ENCODE measurements at places on chromosomes 2 and 18.
A peak's percentile ranks its signal among the peaks of the same experiment; 100 is the strongest.

- no peak for DNase-seq
Measured at GRCh38 chr2:10255189-10256030, 47.3 kb upstream of the HPCAL1 start.

GRCh38 chr2:63698786-63699548 lies 110.2 kb downstream of the MDH1 start:
- no peak for DNase-seq

DNA sequence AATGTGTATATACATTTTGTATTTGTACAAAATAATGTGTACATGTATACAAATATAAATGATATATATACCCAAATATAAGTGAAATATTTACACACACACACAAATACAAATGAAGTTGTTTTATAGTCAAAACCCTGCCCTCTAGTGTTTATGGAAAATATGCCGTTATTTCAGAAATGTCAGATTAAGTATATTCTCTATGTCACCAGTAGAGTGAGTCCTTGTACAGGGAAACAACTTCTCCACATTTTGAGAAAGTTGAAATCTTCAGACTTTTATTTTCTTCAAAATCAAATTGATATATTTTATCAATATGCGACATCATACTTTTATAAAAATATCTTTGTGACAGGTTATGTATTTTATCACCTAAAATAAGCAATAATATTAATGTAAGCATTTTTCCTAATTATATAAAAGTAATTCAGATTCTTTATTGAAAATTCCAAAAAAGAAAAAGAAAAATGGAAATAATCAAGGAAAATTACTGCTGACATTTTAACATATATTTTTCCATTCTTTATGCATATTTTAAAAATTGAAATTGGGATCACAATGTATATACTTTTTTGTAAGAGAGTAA lies 22.4 kb downstream of the ARL6IP6 start:
- DNase-seq = no peak

DNA sequence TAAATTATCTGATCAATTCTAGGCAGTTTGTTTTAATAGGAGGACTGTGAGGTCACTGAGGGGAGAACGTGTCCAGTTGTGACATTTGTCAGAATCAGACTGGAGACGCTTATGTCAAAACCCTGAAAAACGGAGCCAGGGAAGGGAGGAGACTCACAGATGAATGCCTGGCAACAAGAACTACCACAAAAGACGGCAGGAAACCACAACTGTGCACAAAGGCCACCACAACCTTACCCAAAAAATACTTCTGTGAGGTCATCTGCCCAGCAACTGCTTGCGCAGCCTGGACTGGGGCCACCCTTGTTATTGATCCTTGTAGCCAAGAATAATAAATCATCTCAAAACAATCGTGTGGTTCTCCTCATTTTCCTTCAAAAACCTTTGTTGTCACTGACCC lies 173.0 kb upstream of the ALKAL2 start:
- peak; percentile 13 for DNase-seq

DNA sequence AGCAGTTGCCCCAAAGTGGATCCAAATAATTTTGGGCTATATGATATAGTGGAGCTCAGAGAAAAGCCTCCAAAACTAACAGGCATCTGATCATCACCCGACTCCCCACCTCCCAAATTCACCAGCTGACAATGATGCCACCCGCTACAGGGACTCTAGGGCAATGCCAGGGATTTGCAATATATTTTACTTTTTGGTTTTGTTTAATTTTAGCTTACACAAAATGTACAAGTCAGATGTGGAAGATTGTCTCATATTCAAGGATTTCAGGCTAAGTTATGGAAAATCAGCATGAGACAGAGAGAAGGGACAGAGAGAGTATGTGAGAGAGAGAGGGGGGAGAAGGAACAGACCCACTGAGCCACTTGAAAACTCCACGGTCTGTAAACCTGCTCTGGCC lies 187.4 kb downstream of the TMEM247 start:
- no peak for DNase-seq

- no peak for DNase-seq
Measured at GRCh38 chr18:34223893-34224422, 755 bp downstream of the NOL4 start.

DNA sequence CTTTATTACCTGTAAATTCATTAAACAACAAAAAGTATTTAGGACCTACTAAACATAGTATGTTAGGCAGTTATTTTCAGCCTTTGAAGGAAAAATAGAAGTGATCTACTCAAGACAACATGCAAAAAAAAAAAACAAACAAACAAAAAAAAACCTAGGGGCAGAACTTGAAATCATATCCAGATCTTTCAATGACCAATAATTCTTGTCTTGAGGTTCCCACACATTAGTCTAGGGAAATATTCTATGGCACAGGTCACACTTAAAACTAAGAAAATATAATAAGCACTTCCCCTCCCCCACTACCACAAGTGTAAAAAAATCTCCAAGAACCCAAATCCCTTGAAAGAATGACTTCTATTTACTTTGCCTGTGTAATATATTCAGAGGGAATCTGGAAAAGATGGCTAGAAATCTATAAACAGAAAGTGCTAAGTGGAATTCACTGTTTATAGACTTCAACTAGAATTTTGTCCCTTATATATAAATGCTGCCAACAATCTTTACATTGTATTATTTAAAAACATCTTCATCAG lies 3.5 kb downstream of the PELI1 start:
- no peak for DNase-seq

- DNase-seq = no peak
Measured at GRCh38 chr2:232137356-232138147, 176.0 kb downstream of the DIS3L2 start.

DNA sequence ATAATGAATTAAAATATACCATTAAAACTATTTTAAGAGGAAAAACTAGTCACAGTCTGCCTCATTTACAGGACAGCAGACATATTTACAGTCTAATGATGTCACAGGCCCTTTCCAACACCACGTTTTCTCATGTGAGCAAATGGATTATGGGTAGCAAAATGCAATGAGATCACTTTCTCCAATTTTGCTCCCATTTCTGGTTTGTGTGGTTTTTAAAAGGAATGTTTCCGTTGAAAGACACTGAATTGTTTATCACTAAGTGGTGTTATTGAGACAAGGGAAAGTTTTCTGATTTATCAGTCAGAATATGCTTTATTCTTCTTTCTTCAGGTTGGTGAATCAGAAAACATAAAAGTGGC lies 11.4 kb upstream of the NR4A2 start:
- no peak for DNase-seq

GRCh38 chr2:85302121-85302520 lies 25.7 kb downstream of the TGOLN2 start:
- DNase-seq = no peak

DNA sequence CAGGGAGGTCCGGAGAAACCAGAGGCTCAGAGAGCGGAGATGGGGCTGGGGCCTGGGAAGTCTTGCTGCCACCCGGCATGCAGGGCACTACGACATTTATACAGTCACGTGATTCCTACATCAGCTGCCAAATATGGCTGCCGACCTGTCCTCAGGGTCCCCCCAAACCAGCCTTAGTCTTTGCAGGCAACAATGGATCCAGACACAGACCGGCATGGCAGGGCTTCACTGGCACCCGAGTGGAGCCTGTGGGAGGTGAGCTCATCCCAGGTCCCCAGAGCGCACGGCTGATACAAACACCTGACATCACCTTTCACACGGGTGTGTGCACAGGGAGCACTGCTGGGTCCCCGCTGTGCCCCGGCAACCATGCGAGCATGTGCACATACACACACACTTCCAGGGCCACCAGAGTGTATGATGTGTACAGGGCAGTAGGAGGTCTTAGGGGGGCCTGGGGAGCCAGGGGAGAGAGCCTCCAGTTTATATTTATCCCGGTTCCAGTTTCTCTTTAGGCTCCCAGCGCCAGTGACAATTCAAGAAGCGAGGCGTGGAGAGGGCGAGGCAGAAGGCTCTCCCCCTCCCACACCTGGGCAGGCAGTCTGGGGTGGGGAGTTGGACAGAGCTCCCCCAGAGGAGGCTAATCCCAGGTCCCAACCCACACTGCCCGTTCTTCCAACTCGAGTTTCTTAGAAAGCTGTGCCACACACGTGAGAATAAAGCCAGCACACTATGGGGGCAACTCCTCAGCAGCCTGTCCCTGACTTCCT lies 2.7 kb downstream of the SEMA4C start:
- no peak for DNase-seq

DNA sequence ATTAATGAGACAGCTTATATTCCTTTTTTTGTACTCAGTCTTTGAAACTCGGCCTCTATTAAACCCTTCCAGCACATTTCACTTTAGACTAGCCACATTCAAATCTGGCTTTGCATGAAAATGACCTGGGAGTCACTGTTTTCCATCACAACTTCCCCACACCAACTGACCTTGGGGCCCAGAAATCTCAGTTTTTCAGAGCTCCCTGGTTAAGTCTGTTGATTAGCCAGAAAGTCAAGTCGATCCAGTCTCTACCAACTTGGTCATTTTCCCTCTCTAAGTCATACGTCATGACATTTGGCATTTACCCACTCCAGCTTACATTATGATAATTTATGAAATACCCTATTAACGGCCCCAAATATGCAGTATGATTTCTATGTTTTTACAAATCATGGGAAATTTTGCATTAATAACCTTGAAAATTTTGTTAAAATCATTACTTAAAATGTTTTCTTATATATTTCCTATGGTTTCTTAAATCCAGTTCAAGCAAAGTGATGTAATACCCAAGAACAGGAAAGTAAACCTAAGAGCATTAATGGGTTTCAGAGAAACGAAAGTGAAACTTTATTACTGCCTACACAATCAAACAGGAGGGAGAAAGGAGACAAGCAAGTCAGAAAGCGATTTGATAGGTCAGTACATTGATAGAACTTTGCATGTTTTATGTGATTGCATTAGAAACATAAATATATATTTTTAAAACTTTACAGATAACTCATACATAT lies 77.1 kb downstream of the SPATS2L start:
- DNase-seq = no peak

DNA sequence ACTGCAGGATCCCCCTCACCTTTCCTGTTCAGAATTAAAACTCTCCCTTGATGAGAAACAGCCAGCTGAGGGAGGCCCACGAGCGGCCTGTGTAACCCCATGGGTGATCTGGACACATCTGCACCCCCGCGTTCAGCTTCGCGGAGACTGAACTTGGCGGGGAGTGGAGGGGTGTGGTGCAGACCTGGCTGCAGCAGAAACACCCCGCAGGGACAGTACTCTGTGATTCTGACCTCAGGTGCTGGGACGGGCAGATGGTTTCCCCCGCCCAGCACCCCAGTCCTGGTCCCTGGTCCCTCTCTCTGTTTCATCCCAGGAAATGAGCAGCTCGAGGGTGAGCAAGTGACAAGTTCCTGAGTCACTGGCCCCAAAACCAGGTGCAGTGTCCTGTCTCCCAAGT lies 41.2 kb downstream of the GBX2 start:
- DNase-seq = no peak

DNA sequence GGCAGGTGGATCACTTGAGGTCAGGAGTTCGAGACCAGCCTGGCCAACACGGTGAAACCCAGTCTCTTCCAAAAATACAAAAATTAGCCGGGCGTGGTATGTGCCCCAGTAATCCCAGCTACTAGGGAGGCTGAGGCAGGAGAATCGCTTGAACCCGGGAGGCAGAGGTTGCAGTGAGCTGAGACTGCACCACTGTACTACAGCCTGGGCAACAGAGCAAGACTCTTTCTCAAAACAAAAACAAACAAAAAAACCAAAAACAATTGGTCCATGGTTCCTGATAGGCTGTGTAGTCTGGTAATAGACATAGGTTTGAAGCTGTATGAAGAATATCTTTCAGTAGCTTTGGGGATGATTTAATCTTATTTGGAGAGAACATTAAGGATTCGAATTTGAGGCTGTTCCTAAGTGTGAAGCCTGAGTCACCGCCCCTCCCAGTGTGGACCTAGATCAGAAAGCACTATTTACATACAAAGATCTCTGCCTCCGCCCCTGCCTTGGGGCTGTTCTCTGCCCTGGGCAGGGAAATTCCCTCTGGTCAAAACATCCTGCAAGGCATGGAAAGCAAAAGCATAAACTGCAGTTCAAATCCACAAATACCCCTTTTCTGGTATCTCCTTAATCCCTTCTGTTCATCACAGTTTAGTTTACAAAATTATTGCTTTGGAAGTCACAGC lies 52.8 kb upstream of the PMAIP1 start:
- peak; percentile 8 for DNase-seq

- no peak for DNase-seq
Measured at GRCh38 chr2:235845245-235845644, 322.9 kb downstream of the GBX2 start.

DNA sequence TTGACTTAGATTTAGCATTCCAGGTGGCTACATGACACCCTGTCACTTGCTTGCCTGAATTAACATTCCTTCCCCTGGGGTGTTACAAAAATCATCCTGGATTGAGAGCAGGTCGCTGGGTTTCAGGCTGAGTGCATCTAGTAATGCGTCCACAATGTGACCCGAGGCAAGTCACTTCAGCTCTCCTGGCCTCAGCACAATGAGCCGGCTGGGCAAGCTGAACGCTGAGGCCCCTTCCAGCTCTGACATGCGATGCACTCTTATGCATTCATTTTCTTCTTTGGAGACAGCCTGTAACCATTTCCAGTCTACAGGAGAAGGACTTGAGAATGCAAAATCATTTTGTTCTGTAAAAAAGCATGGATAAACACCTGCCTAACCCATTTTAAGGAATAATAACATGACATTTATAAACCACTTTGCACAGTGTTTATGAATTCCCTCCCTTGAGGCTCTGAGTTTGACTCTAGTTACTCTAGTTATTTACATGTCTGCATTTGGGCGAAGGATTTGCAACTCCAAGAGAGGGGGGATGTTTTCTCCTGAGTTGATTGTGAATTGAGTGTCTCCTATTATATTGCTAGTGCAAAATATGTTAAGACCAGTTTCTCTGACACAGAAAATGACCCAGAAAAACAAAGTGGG lies 63.0 kb upstream of the CPO start:
- DNase-seq = no peak

- no peak for DNase-seq
Measured at GRCh38 chr18:47826157-47827074, 104.0 kb downstream of the SMAD2 start.

- no peak for DNase-seq
Measured at GRCh38 chr2:171529914-171530313, 7.6 kb downstream of the CYBRD1 start.

GRCh38 chr2:45889053-45889452 lies 237.6 kb downstream of the PRKCE start:
- DNase-seq = no peak

Measured in activated T-helper 9 cell treated with anti-CD3 and anti-CD28 coated beads, Interleukin-2, amount 50 U/mL, for 16 hours (primary cell).